ENCODE measurements at places on chromosomes 3 and 15.

DNA sequence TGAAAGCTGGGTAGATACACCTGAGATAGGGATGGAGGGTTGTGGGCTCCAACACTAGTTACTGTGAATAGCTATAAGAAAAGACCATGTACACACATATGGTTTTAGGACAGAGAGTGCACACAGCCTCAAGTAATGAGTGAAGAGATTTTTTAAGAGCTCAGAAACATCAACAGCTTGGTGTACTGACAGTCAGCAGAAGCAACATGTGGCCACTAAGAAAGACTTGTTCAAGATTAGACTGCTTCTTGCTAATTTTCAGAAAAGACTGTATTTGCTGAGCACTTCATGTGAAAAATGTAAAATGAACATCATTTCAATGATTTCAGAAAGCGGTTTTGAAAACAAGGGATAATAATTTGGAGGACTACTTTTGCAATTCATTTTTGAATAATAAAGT is 10.3 kb downstream of the ANKRD28 start:
- no peak for DNase-seq

- DNase-seq: no peak
These were observed 21.7 kb upstream of the GMNC start for GRCh38 chr3:190883973-190884832.

GRCh38 chr3:161893972-161894371 is 397.4 kb downstream of the OTOL1 start:
- no peak for DNase-seq

- no peak for DNase-seq
These were observed 294.8 kb downstream of the PLCL2 start for GRCh38 chr3:17179381-17180205.

- no peak for DNase-seq
These were observed 8.5 kb downstream of the ISL2 start for GRCh38 chr15:76344893-76345582.

- DNase-seq: peak; percentile 33
These were observed 68.7 kb upstream of the BLM start for GRCh38 chr15:90648137-90649070.

GRCh38 chr15:70794596-70795310 is 31.4 kb upstream of the UACA start:
- no peak for DNase-seq

- no peak for DNase-seq
These were observed 26.1 kb downstream of the RPL39L start for GRCh38 chr3:187112934-187113793.

- no peak for DNase-seq
These were observed 141.3 kb downstream of the P2RY1 start for GRCh38 chr3:152976239-152976638.

GRCh38 chr15:74783808-74784175 is 1.9 kb downstream of the CSK start:
- DNase-seq: no peak

GRCh38 chr3:66854601-66855151 is 143.4 kb upstream of the KBTBD8 start:
- DNase-seq: no peak

- no peak for DNase-seq
These were observed 1.2 kb downstream of the TBL1XR1 start for GRCh38 chr3:177196008-177196455.

GRCh38 chr15:41655716-41656115 is 4.5 kb upstream of the MGA start:
- no peak for DNase-seq

- DNase-seq: no peak
These were observed 385.0 kb upstream of the C2CD4B start for GRCh38 chr15:62550106-62550505.

- no peak for DNase-seq
These were observed 129.2 kb upstream of the DPH6 start for GRCh38 chr15:35674873-35675781.

- DNase-seq: no peak
These were observed 12.6 kb downstream of the RPL32 start for GRCh38 chr3:12828751-12829150.

- DNase-seq: no peak
These were observed 39.1 kb downstream of the RASGRP1 start for GRCh38 chr15:38525489-38525888.

DNA sequence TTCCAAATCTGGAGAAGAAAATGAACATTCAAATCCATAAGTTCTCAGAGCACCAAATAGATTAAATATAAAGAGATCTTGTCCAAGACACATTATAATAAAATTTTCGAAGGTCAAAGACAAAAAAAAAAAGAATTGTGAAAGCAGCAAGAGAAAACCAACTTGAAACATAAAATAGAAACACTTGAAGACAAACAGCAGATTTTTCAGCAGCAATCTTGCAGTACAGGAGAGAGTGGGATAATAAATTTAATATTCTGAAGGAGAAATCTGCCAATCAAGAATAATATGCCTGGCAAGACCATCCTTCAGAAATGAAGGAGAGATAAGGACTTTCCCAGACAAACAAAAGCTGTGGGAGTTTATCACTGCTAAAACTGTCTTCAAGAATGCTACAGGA is 150.5 kb upstream of the COL8A1 start:
- DNase-seq: no peak

DNA sequence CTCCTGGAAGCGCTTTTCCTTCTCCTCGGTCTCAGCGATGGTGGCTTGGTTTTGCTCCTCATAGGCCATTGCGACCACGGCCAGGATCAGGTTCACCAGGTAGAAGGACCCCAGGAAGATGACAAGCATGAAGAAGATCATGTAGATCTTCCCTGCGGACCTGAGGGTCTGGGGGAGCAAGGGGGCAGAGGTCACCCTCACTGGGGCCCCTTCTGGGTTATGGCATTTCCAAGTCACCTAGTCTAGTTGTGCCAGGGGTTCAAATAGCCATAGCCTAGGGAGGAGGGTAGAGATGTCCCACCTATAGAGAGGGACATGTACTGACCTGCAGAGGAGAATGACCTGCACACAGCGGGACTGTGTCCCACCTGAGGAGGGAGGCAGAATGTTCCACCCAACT is 43.5 kb downstream of the SCN5A start:
- no peak for DNase-seq

DNA sequence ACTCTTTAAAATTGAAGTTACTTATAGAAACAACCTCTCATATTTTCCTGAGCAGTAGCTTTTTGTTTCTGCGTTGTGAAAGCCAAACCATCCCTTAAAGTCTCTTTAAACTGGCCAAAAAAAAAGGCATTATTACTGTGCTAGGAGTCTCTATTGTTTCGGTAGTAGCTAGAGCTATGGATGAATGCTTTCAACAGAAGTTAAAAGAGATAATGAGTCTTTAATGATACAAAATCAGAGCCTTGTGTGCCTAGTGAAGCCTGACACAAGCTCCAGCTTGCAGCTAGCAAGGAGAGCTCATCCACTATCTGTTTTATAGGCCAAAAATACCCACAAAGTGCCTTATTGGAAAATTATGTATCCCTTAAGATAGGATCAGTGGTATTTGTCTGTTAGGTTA is 360.4 kb upstream of the CDIN1 start:
- no peak for DNase-seq

DNA sequence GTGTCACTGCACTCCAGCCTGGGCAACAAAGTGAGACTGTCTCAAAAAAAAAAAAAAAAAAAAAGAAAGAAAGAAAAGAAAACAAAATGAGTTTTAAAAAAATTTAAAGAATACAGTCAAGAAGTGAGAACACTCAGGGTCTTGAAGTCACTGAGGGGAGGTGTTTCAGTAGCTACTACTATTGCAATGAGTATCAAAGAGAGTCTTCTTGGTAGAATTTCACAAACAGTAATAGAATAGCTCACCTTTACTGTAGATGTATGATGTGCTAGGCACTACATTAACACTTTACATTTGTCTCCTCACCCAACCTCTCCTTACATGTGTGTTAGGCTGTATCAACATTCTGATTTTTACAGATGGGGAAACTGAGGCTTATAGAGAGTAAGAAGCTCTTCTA is 43.9 kb downstream of the EOMES start:
- DNase-seq: no peak

DNA sequence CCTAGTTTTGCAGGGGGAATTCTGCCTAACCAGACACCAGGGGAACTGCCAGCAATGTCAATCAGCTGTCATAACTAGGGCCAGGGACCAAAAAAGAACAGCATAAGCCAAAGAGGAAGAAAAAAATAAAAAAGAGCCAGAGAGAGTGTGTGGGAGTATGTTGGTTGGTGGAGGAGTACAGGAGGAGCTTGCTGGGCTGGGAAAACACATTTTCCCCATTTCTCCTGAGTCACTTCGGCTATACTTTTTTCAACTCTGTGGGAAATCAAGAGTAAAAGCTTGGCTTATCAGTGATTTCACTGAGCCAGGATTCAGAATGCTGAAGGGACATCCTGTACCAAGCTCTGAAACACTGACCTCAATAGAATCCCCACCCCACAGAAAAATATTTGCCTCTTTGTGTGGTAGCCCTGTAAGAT is 144.7 kb upstream of the DPH6 start:
- DNase-seq: no peak

GRCh38 chr3:50333744-50334328 is 5.8 kb upstream of the TUSC2 start:
- DNase-seq: no peak

GRCh38 chr3:43038010-43038409 is 58.9 kb downstream of the GASK1A start:
- DNase-seq: no peak

DNA sequence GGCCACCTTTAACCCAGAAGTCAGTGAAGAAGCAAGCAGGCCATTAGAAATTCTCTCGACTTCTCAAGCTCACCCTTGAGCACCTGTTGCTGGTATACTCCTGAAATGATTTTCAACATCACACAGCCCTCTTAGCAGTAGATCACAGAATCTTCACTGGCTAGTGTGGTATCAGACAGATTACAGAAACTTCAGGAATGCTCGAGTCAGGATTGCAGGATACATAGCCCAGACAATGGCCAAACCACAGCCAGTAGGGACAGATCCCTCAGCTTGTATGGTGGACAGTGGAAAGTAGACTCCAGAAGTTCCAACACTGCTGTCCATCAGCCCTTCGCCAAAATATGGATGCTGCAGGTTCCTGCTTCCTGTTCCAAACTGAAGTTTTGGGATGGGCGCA is 4.5 kb upstream of the KLHL40 start:
- DNase-seq: no peak

- DNase-seq: no peak
These were observed 45.5 kb downstream of the SLC28A1 start for GRCh38 chr15:84929795-84930603.

DNA sequence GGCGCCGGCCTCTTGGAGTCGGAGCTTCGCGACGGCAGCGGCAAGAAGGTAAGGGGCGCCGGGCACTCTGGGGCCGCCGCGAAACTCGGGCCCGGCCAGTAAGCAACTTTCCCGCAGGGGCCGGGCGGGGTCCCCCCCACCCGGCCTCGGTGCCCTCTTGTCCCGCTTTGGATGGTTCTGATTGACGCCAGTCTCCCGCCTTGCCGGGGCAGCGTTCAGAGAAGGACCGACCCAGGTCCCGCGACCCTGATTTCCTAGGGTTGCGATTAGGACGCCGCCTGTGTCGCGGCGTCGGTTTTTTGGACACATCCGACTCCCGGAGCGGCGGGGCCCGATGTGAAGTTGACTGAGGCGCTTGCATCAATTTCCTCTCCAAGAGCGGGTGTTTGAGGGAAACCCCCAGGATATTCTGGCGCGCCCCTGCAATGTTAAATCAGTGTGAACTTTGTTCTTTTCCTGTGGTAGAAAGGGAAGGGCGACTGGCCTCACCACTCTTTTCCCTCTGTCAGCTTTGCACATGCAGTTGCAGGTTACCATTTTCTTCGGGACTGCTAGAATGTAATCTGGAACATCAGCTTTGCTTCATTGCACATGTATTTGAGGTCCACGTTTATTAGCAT is 755 bp downstream of the PDE8A start:
- DNase-seq: peak; percentile 54

- DNase-seq: no peak
These were observed 1009.9 kb upstream of the SEMA6D start for GRCh38 chr15:46707452-46707851.

DNA sequence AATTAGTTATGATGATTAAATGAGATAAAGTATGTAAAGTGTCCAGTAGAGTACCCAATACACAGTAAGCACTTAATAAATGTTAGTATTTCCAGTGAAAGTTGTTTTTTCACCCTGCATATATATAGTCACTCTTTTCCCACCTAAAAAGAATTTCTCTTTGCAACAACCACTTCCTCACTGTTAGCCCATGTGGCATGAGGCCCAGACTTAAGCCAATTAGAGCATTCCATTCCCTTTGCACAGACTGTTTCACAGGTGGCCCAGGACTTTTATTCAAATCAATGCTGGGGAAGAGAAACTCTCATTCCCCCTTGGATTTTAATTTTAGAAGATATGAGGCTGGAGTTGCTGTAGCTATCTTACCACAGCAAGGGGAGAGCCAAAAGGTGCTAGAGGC is 3.7 kb downstream of the IFT80 start:
- no peak for DNase-seq

- no peak for DNase-seq
These were observed 591 bp upstream of the SLC25A20 start for GRCh38 chr3:48899273-48899672.

- no peak for DNase-seq
These were observed 110.1 kb upstream of the PLXNA1 start for GRCh38 chr3:126872701-126873342.

DNA sequence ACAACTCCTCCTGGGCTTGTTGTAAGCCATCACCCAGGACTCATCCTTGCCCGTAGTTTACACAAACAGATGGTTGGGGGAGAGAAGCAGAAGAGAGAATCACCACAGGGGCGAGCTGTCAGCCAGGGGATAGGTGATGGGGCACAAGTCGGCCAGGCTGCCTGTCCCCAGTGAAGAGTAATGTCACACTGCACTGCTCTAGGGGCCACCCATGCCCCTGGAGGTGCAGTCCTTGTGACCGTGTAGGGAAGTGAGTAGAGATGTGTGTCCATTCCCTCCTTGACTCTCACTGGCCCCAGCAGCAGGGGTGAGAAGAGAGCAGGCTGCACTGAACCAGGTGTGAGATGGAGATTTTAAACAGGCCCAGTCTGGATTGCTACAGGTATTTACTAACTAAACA is 17.1 kb upstream of the PRSS50 start:
- DNase-seq: no peak

- no peak for DNase-seq
These were observed 169.6 kb upstream of the GADL1 start for GRCh38 chr3:31064021-31064420.

GRCh38 chr3:4533489-4534443 is 40.6 kb downstream of the ITPR1 start:
- no peak for DNase-seq

- peak; percentile 22 for DNase-seq
These were observed 208.4 kb downstream of the TNIK start for GRCh38 chr3:171251835-171252234.

DNA sequence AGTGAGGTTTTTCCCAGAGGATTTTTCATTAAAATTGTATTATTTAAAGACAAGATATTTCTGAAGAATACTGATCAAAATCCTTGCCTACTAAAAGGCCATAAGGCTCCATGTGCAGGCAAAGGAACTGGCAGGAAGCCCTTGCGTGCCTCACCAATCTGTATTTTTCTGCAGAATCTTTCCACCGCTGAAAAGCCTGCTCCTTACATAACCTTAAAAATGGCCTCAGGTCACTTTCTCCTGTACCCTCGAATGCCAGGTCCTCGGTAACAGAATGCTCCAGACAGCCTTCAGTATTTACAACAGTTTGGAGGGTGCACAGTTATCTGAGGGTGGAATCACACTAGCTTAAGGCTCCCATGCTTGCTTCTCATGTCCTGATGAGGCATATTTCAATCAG is 3.2 kb downstream of the MORC1 start:
- no peak for DNase-seq

- DNase-seq: no peak
These were observed 126.5 kb downstream of the CMSS1 start for GRCh38 chr3:99943931-99944761.

All from T-helper 9 cell (primary cell).